B cell (primary cell): ENCODE measurements at places on chromosomes 11 and 22. TPM values are rescaled to one million over a fixed set of nuclear protein-coding genes. Genes with fewer than 3 reads are reported as not detected.

PAMR1 gene
- not detected in 2 replicates for total RNA-seq

C11orf87 gene
- not detected in 2 replicates for total RNA-seq

MYO18B gene
- total RNA-seq = 0.15 TPM in 1 of 2 replicates, not detected in the other

DERL3 gene
- 74.1 and 77.0 TPM in 2 replicates for total RNA-seq

SORL1 gene
- total RNA-seq = 396 and 414 TPM in 2 replicates

DEAF1 gene
- 53.6 and 58.6 TPM in 2 replicates for total RNA-seq

AIFM3 gene
- total RNA-seq = 3.0 and 4.5 TPM in 2 replicates

RCE1 gene
- total RNA-seq = 31.6 and 34.3 TPM in 2 replicates

PARVG gene
- 247 and 271 TPM in 2 replicates for total RNA-seq

GRCh38 chr11:1737080-1737757 is 13.2 kb downstream of the IFITM10 start:
- no peak for DNase-seq

DNA sequence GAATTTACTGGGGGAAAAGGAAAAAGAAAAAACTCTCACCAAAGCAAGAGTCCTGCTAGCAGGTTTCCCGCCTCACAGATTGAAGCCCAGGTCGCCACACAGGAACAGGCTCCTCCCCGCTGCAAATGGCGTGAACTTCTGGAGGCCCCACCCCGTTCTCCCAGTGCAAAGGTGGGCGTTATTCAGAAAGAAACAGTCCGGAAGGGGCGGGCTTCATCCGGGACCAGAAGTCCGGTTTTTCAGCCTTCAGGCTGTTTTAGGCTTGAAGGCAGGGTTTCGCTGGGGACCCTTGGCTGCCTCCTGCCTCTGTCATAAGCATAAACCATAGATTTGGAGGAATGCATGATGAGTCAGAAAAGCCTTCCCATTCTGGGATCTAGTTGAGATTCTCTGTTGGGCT is 148.3 kb upstream of the POU2AF2 start:
- no peak for DNase-seq

DNA sequence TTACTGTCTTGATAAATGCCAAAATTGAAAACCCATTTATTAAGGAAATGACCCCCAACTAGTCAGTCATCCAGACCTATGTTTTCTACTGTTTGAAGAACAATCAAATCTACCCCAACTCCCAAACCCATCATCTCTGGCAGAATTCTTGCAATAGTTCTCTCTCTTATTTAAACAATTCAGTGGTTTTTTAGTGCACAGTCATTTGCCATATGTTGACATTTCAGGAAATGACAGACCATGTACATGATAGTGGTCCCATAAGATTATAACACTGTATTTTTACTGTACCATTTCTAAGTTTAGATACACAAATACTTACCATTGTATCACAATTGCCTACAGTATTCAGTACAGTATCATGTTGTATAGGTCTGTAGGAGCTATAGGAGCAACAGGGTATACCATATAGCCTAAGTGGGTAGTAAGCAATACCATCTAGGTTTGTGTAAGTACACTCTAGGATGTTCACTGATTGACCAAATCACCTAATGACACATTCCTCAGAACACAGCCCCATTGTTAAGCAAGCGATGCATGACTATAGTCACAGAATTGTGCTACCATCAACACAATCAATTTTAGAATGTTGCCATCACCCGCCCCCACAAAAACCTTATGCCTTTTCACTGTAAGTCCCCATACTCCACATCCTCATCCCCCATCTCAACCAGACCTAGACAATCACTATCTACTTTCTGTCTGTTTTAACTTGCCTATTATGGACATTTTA is 41.8 kb downstream of the MMP20 start:
- no peak for DNase-seq

DNA sequence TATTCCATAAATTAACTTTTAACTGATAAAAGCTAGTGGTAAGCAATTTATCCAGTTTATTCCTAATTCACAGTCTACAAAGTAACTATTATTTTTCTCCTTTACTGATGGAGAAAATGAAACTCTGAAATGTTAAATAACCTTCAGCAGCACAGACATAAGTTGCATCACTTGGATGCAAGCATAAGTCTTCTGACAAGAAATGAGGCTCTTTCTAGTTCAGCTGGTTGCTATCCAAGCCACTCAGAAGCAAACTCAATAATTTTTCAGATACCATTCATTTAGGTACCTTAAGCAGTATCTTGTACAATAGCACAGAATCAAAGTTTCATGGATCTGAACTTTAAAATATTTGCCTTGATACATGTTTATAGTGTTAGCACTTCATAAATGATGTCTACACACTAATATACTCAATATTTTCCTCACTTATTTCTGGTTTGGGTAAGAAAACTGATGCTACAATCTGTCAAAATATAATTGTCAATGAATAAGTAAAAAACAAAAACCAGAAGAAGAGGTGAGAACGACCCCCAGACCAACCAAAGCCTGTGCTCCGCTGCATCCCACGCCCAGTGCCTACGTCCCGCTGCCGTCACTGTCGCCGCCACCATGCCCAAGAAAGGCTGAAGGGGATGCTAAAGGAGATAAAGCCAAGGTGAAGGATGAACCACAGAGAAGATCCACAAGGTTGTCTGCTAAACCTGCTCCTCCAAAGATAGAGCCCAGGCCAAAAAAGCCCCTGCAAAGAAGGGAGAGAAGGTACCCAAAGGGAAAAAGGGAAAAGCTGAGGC is 18.1 kb downstream of the FAM168A start:
- no peak for DNase-seq

DNA sequence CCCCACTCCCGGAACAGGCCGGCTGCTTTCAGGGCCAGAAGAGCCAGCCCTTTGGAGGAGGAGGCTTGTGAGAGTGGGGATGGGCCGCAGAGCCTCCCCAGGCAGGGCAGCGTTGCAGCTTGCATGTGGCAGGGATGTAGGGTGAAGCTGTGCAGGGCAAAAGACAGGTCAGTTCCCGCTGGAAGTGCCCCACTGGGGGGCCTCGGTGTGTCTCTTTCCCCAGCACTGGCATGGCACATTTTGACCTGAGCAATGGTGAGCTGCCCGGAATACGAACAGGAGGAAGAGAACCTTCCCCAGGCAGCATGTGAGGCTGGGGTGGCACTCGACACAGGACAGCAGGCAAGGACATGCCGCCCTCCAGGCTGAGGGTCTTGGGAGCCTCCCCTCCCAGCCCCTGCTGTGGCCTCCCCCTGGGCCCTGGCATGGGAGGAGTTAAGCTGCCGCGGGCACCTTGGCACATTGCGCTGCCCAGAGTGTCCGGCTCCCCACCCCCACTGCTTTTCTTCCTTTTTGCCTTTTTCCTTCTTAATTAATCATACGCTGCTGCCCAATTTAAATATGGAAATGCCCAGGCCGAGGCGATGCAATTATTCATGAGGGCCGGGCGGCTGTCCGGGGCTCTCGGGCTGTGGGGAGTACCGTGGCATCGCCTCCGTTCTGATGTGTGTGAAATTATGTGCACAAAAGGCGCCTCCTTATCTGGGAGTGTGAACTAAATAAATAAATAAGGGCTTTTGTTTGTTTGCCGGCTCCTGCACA is 76.0 kb upstream of the WNT7B start:
- DNase-seq = peak; percentile 52

DNA sequence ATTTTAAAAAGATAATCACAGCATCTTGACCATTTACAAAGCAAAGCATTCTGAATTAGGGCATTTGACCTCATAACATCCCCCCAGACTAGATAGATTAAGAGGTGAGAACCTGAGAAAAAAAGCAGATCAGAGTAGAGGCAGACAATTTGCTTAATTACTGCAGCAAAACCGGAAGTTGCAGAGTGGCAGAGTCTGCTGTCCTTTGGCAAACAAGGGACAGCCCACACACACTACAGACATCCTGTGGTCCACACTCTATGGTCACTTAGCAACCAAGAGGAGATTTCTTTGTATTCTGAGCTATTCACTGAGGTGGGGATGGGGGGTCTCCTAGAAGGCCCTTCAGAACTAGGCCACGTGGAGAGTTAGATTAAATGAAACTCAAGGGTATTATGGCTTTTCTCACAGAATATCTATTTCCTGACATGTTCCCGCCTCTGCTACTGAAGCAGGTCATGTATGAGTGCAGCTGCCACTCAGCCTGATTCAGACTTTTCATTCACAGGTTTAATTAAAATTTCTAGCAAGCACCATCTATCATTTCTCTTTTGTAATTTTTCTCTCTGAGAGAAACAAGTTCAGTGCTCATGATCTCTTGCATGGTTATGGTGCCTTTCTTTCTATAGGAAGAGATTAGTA is 48.5 kb downstream of the SVIP start:
- DNase-seq = peak; percentile 4

DNA sequence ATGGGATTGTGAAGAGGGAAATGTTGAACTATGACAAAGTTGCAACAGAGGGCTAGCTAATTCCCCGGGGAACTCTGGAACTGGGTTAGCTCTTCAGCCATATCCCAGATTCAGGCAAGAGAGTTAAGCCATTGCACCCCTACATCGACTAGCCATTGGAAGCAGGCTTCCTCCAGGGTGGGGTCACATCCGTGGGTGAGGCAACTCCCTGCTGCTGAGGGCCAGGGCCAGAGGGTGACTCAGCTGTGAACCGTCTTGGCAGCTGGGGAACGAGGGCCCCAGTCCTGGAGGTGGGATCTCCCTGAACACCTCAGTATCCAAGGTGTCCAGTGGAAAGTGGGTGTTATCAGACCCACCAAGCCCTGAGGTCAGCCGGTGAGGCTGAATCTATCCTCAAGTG is 41.1 kb downstream of the RPS6KA4 start:
- DNase-seq = no peak

GRCh38 chr11:86680716-86681482 is 8.5 kb upstream of the ME3 start:
- no peak for DNase-seq

GRCh38 chr22:35318346-35319215 is 18.9 kb downstream of the TOM1 start:
- no peak for DNase-seq

- no peak for DNase-seq
Observed at GRCh38 chr11:1739576-1739975, 10.8 kb downstream of the IFITM10 start.

- no peak for DNase-seq
Observed at GRCh38 chr11:104090767-104091166, 54.3 kb downstream of the DDI1 start.

DNA sequence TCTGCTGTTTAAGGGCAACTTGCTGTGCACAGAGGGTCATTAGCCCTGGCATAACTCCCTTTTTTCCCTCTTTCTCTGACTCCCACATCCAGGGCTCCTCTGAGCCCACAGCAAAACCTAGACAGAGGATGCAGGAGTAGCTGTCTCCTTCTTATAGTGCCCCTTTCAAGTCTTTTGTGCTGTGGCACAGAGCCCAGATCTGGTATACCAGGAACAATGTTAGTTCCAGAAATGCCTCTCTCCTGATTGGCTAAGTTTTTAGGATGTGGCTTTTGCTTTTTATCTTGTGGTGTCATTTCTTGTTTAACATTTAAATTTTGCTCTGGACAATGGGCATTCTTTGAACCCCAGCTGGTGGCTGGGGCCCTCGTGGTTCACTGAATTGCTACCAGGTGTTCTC is 25.6 kb upstream of the RRM1 start:
- no peak for DNase-seq

DNA sequence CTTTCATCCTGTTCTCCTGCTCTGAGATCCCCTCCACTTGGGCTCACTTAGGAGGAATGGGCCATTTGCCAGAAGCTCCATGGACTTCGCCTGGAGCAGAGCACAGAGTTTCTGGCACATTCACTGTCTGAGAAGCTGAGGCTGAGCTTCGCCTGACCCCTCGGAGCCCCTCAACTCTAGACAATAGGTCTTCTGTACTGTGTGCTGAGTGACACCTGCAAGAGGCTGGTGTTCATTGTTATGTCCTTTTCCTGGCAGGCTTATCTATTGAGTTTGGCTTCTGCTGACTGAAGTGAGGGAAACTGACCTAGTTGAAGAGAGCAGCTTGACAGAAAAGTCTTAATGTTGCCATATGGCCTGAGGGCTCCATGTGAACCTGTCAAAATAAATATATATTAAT is 124.3 kb downstream of the EHF start:
- DNase-seq = no peak

DNA sequence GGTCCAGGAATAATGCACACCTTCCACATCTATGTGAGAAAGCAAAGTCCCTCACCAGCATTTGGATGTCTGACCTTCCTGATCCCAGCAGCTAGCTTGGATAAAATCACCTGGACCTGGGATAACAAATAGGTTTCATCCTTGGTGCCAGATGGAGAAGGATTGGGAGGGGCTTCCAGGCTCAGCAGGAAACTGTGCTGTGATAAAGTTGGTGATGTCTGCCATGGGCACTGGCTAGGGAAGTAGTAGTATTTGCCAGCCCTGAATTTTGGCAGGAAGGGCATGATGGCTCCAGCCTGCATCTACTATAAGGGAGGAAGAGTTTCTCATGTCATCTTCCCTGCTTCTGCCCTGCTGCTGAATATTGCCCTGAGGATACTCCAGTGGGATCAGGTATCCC is 37.5 kb downstream of the C11orf91 start:
- no peak for DNase-seq

- DNase-seq = no peak
Observed at GRCh38 chr11:92249156-92249753, 24.6 kb downstream of the FAT3 start.

GRCh38 chr11:17901481-17901880 is 111.4 kb downstream of the SERGEF start:
- DNase-seq = no peak

DNA sequence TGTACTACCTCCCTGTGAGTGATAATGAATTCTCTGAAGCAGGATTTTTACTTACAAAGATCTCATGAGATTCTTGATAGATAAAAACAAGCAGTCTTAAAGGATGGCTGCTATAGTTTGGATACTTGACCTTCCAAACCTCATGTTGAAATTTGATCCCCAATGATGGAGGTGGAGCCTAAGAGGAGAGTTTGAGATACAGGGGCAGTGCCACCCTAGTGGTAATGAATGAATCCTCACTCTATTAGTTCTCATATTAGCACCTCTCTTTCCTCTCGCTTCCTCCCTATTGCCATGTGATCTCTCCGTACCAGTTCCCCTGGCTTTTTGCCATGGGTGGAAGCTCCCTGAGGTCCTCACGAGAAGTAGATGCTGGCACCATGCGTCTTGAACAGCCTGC is 37.9 kb upstream of the OR8B8 start:
- no peak for DNase-seq

DNA sequence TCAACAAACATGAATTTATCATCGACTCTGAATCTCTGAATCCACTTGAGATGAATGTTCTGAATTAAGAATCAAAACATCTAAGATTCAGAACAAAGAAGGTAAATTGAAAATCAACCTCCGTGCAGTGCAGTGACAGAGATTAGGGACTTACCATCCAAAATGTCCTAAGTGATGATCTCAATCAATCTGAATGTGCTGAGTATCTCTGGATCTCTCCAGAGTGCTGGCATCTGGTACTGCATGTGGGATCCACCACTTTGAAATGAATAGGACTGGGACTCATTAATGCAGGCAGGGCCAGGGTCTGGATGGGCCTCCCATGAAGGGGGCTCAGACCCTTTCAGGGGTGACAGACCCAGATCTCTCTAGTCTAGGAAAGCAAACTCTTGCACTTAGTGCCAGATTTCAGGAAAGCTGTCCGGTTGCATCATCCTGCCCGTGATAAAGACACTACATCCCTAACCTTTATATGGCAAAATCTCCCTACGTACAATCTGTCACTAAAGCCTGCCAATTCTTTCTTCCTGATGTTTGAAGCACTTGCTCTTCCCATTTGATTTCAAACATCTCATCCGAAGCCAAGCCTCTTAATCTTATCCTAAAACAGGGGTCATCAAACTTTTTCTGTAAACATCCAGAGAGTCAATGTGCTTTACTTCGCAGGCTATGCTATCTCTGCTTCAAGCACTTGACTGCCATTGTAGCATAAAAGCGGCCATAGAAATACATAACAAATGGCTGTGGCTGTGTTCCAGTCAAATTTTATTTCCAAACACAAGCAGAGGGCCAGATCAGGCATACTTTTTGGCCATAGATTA is 263.3 kb downstream of the LARGE1 start:
- DNase-seq = no peak
